ENCODE measurements at places on chromosomes 2 and 18.

GRCh38 chr2:146917431-146918042, 927.3 kb upstream of the ACVR2A start:
- DNase-seq, result no peak

GRCh38 chr2:223729781-223730180, 107.6 kb downstream of the AP1S3 start:
- DNase-seq, result no peak

DNA sequence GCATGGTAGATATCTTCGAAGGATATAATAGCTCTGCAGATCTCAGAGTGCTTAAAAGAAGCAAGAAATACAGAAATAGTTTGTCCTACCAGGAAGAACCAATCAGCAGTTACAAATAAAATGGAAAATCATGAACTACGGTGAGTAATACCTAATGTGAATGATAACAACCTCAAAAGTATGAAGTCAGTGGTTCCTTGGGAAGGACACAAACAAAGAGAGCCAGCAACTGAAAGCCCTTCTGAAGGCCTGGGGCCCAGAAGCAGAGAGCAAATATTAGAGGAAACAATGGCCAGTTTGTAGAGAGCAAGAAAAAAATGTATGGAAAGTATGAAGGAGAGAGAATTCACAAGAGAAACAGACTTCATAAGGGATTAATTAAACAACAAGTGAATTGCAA, 226.8 kb upstream of the CHST9 start:
- DNase-seq, result no peak

- no peak for DNase-seq
These were observed 558.0 kb downstream of the STK39 start for GRCh38 chr2:167689444-167689843.

GRCh38 chr2:193703411-193703810, 1508.7 kb upstream of the TMEFF2 start:
- no peak for DNase-seq

DNA sequence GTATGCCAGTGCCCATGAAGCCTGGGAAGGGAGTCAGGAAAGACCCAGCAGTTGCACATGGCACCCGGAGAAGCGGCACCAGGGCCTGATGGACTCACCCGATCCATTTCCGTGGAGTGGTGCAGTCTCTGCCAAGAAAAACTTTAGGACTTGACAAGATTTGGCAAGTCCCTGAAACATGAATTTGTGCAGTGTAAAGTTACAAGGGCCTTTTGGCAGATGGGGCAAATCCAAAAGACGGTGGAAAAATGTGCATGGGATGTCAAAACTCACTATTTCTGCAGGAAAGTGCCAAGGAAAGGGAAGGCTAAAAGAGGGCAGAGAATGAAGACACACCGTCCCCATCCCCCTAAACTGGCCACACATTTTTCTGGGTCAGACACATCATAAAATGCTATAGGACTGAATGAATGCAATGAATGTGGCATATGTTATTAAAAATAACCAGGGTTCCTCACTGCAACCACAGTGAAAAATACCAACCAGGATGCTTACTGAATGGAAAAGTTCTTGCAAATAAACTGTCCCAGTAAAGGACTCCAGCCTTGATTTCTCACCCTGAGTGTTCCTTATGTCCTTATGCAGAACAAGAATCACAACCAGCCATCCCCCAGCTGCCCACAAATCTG, 173.5 kb upstream of the SIX2 start:
- peak; percentile 55 for DNase-seq

- no peak for DNase-seq
These were observed 31.5 kb downstream of the SIX3 start for GRCh38 chr2:44972771-44973535.

DNA sequence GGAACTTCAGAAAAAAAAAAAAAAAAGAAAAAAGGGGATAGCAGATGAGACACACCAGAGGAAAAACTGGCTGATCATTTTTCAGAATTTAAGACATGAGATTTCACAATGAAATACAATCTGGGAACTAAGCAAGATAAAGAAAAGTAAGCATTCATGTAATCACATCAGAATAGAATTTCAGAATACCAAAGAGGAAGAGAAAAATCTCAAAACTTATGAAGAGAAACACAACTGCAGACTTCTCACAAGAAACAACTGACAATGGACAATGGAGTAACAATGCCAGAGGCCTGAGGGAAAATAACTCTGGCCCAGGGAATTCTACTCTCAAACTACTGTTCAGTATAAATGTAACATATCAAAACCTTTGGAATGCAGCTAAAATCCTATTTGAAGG, 13.2 kb upstream of the RRM2 start:
- DNase-seq, result no peak

- no peak for DNase-seq
These were observed 130.5 kb downstream of the ZNF516 start for GRCh38 chr18:76364282-76365259.

DNA sequence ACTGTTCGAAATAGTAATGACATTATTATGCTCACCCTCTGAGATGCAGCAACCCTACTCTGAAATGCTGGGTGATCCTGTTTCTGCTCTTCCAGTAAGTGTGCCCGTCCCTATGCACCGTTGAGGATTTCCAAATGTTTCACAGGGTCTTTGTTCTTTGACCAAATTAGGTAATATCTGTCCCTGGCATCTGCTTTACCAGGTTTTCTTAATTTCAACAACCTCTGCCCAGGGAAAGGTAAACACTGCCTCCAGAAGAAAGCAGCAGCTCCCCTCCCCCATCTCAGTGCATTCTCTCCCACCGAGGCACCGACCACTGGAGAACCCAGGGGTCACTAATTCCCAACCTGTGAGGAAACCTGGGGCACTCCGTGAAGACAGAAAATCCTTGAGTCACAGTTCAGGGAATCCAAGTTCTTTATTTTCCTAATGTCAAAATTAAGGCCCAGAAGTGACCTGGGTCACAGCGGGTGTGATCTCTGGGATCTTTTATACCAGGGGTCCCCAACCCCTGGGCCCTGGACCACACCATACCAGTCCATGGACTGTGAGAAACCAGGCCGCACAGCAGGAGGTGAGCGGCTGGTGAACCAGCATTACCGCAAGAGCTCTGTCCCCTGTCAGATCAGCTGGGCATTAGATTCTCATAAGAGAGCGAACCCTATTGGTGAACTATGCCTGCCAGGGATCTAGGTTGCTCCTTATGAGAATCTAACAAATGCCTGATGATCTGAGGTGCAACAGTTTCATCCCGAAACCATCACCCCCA, 1.2 kb upstream of the GRB14 start:
- no peak for DNase-seq

GRCh38 chr2:25310709-25310964, 31.1 kb downstream of the DNMT3A start:
- DNase-seq, result no peak

DNA sequence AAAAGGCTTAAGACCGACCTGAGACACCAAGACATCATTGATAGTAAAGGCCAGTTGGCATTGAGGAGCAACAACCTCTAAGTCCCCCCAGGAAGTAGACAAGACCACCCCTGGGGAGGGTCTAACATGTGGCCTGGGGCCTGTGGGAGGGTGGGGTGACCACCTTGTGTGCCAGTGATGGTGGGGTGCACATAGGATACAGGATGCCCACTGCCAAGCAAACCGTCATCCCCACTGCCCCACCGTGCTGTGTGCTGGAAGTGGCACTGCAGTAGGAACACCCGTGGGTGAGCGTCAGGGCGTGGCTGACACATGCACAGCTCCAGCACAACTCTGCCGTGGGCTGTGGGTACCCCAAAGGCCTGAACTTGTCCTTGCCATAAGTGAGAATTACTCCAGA, 84.3 kb upstream of the LGALSL start:
- no peak for DNase-seq

GRCh38 chr2:166565501-166565900, 71.5 kb upstream of the SCN7A start:
- no peak for DNase-seq
